NCI-H1417 treated with DMSO at 0.1 percent for 48 hours (cell line): ENCODE measurements at places on chromosomes 2 and 18.

GRCh38 chr2:134446383-134447017 is 192.6 kb downstream of the MGAT5 start:
- DNase-seq: no peak

DNA sequence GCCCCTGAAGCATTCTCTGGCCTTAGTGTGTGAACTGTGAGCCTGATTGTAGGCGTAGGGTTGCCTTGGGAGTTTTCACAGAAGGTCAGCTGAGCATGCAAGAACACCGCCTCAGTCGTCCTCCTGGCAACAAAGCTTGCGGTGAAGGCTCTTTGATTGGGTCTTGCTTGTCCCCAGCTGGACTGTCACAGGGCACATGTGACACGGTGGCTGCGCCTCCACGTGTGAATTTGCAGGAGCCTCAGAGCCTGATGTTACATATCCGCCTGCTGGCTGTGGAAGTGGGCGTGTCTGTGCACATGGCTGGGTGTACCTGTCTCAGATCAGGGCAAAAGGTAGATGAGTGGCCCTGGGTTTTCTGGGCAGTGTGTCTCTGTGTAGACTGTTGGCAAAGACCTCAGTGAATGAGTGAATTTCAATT is 228.7 kb downstream of the HAUS1 start:
- DNase-seq: peak; percentile 27

DNA sequence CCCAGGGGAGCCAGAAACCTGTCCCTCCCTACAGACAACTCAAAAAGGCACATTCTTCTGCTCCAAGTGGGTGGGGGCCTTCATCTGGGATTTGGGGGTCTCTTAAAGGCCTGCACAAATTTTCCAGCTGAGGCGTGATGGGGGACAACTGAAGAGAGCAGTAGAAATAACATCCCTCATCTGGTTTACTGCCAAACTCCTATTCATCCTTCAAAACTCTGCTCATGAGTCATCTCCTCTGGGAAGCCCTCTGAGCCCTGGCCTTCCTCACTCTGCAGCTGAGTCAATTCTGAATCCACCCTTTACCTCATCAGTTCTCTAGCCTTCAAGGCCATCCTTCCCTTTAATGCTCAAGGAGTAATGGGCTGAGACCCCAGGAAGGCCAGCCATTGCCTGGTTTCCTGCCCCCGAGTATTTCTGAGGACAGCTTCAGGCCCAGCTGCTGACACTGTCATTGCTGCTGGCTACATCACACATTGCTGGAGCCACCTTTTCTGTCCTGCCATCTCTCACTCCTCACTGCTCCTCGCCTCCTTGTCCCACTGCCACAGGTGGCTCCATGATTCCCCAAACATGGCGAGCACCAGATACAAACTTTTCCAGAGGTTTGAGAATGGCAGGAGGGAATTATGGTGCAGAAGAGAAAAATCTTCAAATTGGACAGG is 32.2 kb upstream of the GLI2 start:
- DNase-seq: no peak

- no peak for DNase-seq
Observed at GRCh38 chr2:160126315-160126714, 63.9 kb upstream of the PLA2R1 start.

GRCh38 chr18:7926526-7926925 is 359.4 kb downstream of the PTPRM start:
- no peak for DNase-seq

DNA sequence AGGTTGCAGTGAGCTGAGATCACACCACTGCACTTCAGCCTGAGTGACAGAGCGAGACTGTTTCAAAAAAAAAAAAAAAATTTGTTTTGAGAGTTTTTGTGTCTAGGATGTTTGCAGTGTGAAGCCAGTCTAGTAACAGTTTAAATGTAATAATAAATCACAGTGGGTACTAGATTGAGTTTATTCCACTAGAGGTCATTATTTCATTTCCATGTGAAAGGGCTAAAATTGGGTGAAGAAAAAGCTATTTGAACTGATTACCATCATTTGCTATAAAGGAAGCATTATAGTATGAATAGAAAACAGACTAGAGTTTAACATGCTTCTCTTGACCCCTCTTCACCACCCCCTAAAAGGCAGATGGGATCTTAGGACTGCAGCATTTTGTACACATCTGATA is 20.3 kb downstream of the SNRPD1 start:
- DNase-seq: no peak

DNA sequence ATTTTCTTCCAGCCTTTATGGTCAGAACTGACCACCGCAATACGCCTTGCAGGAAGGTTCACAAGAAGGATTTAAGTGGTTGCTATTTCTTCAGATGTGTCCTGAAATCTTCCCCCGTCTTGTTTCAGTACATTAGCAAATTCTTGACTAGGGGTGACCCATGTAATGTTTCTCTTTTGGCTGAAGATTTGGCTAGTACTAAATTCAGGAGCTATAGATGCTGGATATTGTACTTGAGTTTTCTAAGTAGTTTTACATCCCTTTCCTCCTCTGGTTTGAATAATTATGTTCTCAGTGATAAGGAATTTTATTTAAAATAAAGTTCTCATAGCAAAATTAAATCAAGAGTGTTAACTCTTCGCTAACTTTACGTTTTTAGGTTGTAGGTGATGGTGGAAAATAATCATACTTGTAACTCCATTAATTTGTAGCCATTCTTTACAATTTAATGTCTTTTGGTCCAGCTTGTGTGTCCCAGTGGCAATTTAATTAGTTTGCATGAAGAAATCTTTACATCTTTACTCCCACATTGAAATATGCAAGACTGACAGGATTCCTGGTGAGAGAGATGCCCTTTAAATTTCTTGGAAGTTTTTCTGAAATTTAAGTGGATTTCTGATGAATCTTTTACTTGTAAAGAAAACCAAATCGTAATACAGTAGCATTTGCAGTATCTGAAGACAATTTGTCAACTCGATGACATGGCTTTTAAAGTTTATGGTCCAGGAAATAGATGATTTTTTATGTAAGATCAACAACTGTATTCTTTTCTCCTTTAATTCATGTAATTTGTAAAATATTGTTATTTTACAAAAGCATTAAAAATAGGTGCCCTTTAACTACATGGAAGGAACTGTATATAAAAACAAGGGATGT is 2.8 kb downstream of the PHLPP1 start:
- DNase-seq: no peak

GRCh38 chr18:74489676-74490075 is 6.5 kb upstream of the CNDP2 start:
- DNase-seq: no peak

GRCh38 chr2:213740453-213740852 is 456.2 kb downstream of the SPAG16 start:
- DNase-seq: no peak

- no peak for DNase-seq
Observed at GRCh38 chr2:198096002-198096401, 291.6 kb downstream of the PLCL1 start.

DNA sequence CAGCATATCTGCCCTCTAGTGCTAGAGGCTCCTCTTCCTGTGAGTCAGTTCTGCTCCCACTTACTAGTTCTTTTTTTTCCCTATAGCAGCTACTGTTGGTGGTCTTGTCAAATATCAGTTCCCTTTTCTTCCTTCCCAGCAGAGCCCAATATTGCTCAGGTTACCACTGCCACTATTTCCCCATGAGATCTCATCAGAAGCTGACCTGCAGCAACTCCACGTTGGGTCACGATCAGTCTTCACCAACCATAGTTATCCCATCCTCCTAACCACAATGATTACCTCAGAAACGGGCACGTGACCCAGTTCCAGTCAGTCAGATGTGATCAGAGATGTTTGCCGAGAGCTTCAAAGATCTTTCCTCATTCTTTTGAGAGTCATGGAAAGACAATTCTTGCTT is 59.7 kb upstream of the CAPN13 start:
- no peak for DNase-seq

DNA sequence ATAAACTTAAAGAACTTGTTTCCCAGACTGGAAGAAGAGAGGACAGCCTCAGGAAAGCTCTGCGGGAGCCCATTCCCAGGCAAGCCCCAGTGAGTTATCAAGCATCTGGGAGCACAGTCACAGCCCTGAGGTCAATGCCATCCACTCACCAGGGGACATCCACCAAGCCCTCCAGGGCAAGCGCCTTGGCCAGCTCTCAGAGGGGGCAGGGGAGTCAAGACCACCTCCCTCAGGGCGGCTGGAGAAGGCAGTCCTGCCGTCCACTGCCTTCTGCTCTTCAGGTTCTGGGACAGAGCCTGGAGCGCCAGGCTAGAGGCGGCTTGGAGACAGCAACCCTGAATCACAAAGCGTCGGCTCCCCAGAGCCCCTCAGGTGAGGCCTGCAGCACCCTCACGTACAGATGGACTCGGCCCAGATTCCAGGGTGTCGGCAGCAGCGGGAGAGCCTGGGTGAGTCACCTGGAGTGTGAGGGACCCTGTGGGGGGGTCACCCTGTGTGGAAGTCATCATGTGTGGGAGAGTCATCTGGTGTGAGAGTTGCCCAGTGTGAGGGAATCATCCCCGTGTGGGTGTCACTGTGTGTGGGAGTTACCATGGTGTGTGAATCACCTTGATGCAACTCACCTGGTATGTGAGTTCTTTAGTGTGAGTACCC is 100.9 kb upstream of the TEX51 start:
- no peak for DNase-seq

DNA sequence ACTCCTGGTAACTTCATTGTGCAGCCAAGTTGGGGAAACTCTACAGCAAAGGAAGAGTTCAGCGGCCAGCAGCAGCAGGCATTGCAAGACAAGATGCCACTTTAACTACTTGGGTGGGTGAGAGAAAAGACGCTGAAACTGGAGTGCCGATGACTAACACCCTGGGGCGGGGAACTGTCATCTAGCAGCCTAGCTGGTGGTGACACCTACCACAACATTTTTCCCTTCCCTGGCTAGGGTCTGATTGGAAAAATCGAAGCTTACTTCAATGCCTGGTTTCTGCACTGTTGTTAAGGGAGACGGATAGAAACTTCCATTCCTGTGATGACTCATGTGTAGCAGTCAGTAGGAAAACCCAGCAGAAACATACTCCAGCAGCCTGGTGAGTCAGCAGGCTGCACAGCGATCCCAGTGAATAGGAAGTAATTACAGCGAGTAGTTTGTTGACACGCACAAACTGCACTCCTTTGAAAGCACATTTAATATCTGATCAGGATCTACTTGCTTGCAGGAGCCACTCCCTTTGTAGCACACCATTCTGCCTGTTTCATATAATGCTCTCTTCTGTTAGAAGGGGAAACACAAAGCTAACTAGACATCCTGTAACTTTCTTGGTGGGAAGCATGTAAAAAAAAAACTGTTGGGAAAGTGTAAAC is 62.1 kb upstream of the MAPRE2 start:
- peak; percentile 71 for DNase-seq

DNA sequence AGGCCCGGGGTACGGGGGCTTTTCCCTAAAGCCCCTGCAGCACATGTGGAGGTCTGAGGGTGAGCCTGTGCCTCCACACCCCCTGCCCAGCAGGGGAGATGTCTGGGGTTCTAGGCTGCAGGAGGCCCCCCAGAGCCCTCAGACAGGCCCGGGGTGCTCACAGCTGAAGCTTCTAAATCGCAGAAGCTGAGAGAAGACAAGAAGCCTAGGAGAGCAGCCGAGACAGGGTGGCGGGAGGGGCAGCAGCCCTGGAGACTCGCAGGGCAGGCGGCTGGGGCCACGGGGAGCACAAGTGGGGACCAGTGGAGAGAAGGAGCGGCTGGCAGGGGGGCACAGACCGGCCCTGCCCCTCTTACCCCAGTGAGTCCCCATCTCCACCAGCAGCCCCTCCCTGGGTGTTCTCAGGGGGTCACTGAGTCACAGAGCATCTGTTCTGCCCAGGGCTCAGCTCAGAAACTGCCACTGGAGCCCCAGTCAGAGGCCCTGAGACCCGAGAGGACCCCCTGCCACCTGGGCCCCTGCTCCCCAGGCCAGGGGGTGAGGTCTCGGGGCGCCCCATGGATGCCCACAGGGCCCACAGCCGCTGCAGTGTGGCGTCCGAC is 26.1 kb downstream of the GPC1 start:
- DNase-seq: no peak

- DNase-seq: no peak
Observed at GRCh38 chr2:201058914-201059313, 12.6 kb downstream of the HYCC2 start.

- peak; percentile 35 for DNase-seq
Observed at GRCh38 chr2:40458271-40458794, 6.4 kb upstream of the SLC8A1 start.

GRCh38 chr2:76281156-76281841 is 570.6 kb upstream of the GCFC2 start:
- DNase-seq: no peak

DNA sequence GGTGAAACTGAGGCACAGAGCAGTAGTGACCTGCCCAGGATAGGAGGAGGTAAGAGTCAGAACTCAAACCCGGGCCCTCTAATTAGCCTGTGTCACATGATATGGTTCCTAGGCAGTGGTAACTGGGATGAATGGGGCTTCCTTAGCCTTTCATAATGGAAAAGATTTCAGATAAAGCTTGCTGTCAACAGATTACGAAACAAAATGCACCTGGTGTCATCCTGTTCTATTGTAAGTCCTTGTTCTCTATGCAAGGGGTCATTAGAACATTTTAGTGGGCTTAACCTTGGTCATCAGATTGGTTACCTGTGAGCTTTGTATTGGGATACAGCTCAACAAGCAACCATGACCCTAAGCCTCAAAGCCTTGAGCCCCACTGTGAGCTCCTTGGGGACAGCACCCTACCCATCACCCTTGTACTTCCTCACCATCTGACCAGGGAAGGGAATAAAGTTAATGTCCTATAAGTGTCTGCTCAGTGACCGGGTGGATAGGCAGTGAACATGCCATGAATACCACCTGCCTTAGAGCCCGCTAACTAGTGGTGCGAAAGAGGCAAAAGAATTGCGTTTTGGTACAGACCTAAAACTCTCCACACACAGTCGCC is 70.3 kb upstream of the RMDN2 start:
- no peak for DNase-seq

DNA sequence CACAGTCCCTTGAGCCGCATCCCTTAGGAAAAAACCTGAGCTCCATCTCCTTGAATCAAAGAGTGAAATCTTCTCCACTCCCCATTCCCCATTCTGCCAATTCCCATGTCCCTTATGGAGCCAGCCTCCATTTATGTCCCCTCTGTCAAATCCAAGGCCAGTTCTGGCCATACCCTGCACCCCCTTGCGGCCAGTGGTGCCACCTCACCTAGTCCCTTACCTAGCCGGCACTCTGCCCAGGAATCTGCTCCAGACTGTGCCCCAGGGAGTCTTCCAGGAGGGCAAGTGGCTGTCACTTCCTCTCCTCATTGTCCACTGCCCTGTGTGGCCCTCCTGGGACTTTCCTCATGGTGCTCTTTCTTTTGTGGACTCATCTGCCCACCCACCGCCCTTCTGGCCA is 195.4 kb upstream of the RMP24 start:
- no peak for DNase-seq

DNA sequence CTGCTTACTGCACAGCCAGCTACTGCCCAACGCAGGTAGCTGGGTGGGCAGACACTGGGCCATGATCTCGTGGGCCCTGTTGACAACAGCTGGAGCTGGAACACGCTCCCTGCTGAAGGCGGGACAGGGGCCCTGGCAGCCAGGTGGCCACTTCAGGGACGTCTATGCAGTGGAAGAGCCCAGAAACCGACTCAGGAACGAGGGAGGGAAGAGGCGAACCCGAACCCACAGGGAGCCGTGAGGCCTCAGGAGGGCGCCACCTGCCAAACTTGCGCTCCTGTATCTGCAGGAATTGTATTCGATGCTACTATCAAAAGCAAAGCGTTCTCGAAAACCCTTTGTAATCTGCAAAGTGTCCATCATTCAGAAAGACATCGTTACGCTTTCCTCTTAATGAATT is 198.4 kb downstream of the EIPR1 start:
- no peak for DNase-seq

GRCh38 chr2:229282758-229283546 is 11.9 kb upstream of the PID1 start:
- DNase-seq: no peak
